Cortex of kidney (tissue), 1 donor: ENCODE measurements at places on chromosomes 3 and 15.

- no peak for DNase-seq
Measured at GRCh38 chr15:67003586-67003985, 61.8 kb upstream of the SMAD3 start.

GRCh38 chr3:43506644-43507043 lies 115.2 kb downstream of the ANO10 start:
- DNase-seq, result no peak

GRCh38 chr3:149414557-149415231 lies 37.2 kb upstream of the TM4SF1 start:
- no peak for DNase-seq

DNA sequence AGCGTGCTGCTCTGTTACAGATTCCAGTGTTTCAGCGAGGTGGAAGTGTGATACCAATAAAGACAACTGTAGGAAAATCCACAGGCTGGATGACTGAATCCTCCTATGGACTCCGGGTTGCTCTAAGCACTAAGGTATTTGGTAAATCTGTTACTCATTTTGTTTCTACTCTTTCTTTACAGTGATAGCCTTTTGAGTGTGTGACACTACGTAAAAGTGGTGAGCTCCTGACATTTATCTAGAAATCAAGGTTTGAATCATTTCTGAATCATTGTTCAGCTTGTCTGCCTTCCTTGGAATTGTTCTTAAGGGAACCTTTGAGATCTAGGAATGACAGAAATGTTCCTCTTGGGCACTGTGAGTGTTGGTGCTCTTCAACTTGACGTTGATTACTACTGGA lies 11.2 kb upstream of the CAPN3 start:
- no peak for DNase-seq

DNA sequence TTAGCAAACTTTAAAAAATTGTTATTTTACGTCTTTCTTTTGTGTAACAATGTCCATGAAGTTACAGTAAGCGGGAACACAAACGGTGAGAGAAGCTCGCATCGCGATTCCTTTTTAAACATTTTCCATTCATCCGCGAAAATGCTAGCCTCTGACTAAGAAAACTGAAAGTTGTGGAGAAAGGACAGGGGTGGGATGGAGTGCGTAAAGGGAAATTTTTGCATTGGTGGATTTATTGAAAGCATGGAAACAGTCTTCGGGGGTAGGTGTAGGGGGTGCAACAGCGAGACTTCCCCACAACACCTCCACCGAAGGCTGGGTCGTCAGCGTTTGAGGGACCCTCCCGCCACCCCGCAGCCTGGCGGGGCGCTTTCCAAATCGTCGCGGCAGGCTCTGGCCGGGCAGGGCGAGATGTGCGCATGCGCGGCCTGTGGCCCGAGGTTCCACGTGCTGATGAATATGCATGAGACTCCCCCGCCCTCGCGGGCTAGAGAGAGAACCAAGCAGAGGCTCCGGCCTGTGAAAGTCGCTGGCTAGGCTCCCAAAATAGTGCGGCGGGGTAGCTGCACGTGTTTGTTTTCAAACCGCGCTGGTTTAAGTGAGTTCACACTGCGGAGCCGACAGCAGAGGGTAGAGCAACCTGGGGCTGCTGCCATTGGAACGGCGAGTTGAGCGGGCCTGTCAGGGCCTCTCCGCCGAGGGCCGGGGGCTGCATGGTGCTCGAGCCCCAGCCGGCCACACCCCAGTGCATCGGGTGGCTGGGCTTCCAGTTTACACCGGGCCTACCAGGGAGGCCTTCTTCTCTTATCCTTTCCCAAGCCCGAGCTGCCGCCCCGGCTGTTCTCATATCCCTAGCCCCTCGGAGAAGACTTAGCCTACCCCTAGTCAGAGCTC lies 9.9 kb downstream of the ZIC1 start:
- DNase-seq, result no peak

GRCh38 chr3:46681856-46682540 lies 11.5 kb downstream of the ALS2CL start:
- DNase-seq, result no peak

DNA sequence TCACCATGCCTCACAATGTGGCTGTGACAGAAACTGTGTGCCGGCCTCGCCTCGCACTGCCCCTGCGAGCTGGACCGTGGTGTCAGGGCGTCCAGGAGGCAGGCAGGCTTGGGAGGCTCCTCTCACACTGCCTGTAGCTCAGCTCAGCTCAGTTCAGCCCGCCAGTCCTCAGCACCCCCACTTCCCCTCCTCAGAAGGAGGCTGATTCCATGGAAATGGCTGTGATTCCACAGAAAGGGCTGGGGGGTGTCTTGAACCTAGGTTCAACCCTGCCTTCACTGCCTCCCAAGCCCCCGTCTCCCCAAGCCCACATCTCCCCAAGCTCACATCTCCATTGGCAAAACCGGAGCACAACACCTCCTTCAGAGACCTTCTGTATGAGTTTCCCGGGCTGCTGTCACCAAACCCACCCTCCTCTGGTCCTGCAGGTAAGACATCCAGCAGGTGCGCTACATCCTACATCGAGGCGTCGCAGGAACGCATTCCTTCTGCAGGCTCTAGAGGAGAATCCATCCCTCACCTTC lies 94.0 kb downstream of the OCA2 start:
- no peak for DNase-seq

GRCh38 chr15:63596676-63597037 lies 530 bp upstream of the FBXL22 start:
- DNase-seq, result no peak

GRCh38 chr3:45943207-45943846 lies at the start of gene CXCR6:
TSS of gene CXCR6 (plus strand) at chr3:45943464. CDS start at chr3:45946482, 3,018 bp downstream.
- no peak for DNase-seq

GRCh38 chr15:83064859-83065258 lies 2.2 kb downstream of the BTBD1 start:
- DNase-seq, result no peak

DNA sequence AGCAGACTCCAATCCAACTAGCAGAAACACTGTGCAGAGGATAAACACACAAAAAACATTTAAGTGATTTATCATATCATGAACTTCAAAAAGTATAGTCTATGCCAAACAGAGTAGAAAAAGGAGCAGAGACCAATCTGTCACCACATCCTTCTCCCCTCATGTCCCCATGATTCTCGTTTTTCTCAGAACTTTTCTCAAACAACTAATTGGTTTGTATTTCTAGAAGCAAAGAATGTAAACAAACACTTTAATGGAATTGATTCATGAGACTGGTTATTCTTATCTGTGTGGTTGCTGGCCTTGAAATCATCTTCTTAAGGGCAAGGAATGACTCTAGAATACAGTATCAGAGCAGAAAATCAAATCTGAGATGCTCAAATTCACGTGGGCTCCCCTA lies 294.2 kb upstream of the THBS1 start:
- no peak for DNase-seq

DNA sequence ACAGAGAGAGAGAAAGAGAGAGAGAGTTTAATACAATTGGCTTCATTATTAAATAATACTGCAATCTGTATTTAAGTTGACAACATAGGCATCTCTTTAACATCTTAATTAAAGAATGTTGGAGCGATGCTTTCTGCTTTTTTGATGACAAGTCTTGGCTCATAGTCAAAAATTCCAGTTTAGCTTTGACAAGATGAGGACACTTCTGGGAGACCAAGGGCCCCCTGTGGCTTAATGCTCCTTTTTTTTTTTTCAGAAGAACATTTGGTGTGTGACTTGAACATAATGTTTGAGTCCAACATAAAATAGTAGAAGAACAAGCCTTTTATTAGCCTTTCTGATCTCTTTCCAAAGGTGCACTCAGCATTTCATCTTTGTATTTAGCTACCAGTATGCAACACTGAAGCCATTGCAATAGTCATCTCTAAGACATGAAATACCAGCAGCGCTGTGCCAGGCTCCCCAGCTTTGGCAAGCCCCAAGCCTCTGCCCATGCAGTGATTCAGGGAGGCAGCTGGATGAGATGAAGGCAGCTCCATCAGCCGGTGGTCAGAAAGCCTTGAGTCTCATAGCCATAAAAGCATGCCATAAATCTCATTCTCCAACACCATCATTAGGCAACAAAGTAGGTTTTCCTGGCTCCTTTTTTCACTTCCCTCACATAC lies 349.4 kb upstream of the SEMA6D start:
- no peak for DNase-seq

- no peak for DNase-seq
Measured at GRCh38 chr3:46705751-46706552, 4.8 kb downstream of the TMIE start.

GRCh38 chr3:97960993-97961766 lies 11.1 kb downstream of the RIOX2 start:
- no peak for DNase-seq

GRCh38 chr15:90790561-90790960 lies 73.4 kb downstream of the BLM start:
- DNase-seq, result no peak

- no peak for DNase-seq
Measured at GRCh38 chr15:70376929-70377691, 279.4 kb upstream of the TLE3 start.
